ENCODE measurements at places on chromosomes 5 and 9.

DNA sequence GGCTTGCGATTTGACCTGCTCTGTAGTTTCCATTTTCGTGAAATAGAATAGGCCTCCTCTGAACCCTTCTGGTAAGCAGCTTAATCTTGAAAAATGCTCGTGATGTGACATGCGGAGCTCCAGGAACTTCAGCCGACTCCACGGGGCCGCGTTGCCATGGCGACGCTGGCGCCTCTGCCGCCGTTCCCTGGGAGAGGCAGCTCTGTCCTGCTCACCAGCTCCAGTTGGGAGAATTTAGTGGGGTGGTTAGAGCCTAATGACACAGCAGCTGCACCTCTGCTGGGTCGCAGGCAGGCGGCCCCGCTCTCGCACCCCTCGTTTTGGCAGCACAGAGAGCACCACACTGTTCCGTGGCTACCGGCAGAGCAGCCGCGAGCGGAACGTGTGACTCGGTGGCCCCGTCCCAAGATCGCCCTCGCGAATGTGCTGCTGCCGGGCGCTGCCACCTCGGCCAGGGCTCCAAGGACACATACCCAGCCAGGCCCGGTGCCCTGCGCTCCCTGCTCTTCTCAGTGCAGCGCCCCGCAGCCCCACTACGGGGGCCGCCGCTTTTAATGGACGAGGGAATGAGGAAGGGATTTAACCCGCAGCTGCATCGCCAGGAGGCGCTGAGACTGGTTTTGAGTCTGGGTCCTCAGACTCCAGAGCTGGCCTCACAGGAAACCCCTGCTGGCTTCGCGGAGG, 131.2 kb upstream of the LMX1B start:
- DNase-seq, result no peak

DNA sequence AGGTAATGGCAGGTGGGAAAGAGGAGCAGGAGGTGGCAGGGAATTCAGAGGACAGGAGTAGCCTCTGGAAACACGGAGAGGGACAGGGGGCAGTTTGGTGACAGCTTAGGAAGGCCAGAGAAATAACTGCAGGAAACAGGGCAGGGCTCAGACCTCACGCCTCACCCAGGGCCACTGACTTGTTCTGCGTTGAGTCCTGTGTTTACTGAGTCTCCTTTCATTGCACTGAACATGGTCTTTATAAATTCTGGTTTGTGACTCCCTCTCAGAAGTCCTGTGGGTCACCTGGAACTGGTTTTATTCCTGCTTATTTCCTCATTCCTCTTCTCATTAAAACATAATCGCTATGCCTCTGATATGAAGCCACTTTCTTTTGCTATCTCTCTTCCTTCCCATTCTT, 55.2 kb upstream of the ZNF622 start:
- no peak for DNase-seq

DNA sequence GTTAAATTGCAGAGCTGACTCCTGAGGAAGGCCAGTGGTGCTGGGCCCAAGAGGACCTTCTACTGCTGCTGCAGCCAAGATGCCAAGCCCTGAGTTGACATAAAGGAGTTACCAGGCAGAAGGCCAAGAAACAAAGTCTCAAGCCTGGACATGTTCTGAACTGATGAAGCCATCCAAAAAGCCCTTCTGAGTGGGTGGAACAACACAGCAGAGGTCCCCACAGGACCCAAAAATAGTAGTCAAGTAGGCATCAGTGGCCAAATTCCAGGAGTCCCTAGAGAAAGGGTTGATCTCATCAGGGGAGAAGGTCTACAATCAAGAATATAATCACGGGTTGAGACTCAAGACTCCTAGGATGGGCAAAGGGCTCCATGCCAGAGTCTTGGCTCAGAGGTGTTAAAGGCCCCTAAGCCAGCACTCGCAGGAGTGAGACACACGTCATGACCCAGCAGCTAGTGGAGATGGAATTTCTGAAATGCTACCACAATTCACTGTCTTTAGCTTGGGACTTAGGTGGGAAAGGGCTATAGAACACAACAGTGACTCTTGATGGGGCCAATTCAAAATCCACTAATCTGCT, 119.7 kb downstream of the FANCC start:
- DNase-seq, result no peak

DNA sequence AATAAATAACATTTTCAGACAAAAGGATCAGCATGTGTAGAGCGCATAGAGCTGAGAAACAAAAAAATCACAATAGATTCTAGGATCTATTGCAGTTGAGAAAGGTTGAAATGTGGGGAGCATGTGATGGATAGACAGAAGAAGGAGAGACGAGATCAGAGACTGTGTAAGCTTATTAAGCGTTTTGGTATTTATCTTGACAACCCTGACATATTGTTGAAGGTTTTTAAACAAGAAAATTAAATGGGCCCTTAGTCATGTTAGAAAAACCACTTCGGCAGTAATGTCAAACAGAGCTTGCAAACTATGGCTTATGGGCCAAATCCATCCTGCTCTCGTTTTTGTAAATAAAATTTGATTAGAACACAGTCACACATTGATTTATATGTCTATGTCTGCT, 200.5 kb upstream of the KLF4 start:
- DNase-seq, result no peak

- DNase-seq, result no peak
Measured at GRCh38 chr5:78805474-78806124, 157.0 kb upstream of the LHFPL2 start.

DNA sequence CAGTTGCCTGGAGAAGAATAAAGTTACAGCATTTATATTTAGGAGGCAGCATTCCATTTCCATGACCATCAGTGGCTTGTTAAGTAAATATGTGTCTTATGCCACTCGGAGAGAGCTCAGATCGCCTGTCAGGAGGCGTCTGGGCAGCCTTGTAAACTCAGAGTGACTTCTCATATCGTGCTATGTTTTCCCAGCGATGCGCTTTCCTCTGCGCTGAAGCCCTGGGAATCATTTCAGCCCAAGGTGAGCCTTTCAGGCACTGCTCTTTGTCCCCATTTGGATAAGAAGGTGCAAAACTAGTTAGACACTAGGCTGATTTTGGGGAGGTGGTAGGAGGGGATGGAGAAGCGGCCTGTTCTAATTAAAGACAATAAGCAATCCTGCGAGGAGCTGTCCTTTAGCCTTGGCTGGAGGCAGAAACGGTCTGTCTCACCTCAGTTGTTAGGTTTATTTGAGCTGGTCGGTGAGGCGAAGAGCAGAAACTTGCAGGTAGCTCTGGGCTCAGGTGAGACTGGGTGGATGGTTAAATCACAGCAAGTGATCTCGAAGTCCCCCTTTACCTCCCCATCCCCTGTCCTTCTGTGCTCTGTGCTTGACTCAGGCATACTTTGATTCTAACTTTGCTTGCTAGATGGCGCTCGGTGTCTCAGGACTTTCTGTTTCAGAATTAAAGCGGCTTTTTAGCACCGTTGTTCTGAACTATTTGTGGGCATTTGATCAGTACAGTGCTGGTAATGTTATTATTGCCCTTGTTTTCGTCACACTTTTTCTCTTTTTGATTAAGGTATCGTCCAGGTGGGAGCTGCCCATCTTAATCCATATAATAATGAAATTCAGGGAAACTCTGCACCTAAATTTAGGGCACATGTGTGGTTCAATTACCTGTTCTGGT, 24.6 kb downstream of the NR2F1 start:
- DNase-seq, result no peak

GRCh38 chr9:113436728-113437515, 26.4 kb downstream of the C9orf43 start:
- no peak for DNase-seq

GRCh38 chr9:92807757-92808725, 43.4 kb upstream of the BICD2 start:
- DNase-seq, result peak; percentile 48

DNA sequence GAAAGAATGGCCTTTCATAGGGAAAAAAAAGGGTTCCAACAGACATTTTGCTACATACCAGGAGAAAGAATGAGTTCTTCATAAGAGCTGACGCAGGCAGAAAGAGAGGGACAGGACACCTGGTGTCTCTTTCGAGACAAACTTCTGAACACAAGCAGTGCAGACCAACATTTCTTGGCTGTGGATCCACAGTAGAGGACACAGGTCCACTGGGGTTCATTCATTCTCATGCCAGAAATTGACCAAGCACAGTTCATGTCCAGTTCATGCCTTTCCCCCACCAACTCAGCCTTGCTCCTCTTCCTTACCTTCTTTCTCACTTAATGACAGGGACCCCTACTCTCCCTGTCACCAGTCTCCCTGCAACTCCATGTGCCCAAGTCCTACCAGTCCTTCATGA, 137.7 kb downstream of the WDR41 start:
- no peak for DNase-seq

DNA sequence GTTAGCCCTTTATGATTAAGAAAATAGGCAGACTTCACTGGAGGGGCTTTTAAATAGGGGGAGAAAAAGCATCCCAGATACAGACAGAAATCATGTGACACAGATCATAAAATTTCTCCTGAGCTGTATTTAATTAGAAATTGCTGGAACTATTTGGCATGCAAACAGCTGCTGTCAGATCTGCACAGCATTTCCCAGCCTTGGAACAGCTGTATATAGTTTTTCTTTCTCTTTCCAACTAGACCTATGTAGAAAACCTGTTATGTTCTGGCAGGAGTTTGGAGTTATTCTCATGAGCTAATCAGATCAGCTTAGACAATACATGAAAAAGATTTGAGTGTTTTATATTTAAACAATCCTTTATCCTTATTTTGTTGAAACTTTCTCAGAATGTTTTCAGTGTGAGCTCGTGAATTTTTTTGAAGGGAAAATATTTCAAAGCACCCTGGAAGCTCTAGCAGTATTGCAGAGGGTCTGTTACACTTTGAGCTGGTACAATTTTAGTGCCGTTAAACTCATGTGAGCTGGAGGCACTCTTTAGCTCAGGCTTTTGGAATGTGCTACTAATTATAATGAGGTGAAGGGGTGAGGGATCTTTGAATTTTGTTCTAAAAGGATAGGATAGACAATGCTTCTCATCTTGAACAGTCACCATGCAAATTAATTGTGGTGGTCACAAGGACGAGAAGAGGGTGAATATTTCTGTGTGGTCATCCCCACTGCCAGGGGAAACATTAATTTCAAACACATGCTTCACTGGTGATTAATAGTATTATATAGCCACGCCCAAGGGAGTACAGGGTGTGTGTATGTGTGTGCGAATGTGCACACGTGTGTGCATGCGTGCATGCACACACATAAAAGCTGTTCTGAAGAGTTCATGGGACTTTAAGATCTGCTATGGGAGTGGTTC, 239.4 kb upstream of the FBXL7 start:
- DNase-seq, result no peak

- DNase-seq, result no peak
Measured at GRCh38 chr5:17099946-17100345, 117.5 kb upstream of the BASP1 start.

GRCh38 chr9:132564526-132564925, 17.9 kb upstream of the BARHL1 start:
- DNase-seq, result no peak

- peak; percentile 76 for DNase-seq
Measured at GRCh38 chr5:1800472-1801221, 560 bp upstream of the NDUFS6 start.

DNA sequence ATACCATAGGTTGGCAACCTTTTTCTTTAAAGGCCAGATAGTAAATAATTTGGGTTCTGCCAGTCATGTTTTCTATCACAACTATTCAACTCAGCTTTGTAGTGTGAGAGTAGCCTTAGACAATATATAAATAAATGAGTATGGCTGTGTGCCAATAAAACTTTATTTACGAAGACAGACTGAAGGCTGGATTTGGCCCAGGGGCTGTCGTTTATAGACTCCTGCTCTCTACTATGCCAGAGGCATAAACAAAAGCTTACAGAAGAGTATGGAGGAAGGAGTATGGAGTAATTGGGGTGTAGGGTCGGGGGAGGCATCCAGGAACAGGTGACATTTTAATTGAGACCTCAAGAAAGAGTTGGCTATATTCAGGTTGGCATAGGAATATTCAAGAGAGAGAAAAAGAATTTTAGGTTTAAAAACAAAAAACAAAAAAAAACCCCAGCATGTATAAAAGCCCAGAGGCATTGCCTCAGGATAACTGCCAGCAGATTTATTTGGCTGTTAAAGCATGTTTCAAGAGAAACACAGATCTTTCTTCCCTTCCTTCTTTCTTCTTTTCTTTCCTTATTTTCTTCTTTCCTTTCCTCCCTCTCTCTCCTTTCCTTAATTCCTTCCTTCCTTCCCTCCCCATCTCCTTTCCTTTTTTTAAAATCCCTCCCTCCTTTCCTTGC, 39.9 kb downstream of the SLIT3 start:
- no peak for DNase-seq

Data from naive thymus-derived CD8-positive, alpha-beta T cell (primary cell).